ENCODE measurements at places on chromosomes 4 and X. TPM values are rescaled to one million over a fixed set of nuclear protein-coding genes. Genes with fewer than 3 reads are reported as not detected.

Gene SLC7A11
- 70.8 TPM for total RNA-seq

Gene ARHGAP36
- not detected for total RNA-seq

Gene CYP2U1
- total RNA-seq = 19.5 TPM

Gene TTC29
- total RNA-seq = not detected

Gene CFAP299
- not detected for total RNA-seq

Gene PASD1
- not detected for total RNA-seq

Gene CT83
- total RNA-seq = not detected

Gene ACTRT1
- total RNA-seq = not detected

Gene TMSB15B
- total RNA-seq = 3.4 TPM

Gene NMU
- total RNA-seq = 0.13 TPM

Gene FAM47B
- not detected for total RNA-seq

Gene MAP3K15
- not detected for total RNA-seq

Gene RHOXF1
- total RNA-seq = not detected

Gene SYTL5
- total RNA-seq = under 0.01 TPM

Gene ENPP6
- total RNA-seq = 0.78 TPM

Gene MAGEB17
- total RNA-seq = not detected

Gene SOD3
- total RNA-seq = 7.4 TPM

Gene CXXC4
- not detected for total RNA-seq

Gene PAK3
- 0.13 TPM for total RNA-seq

Gene GRID2
- total RNA-seq = not detected

Gene SPIN2A
- 0.52 TPM for total RNA-seq

Gene RAB41
- total RNA-seq = not detected

Gene TMPRSS11B
- not detected for total RNA-seq

Gene MTTP
- 0.22 TPM for total RNA-seq

Gene RAI2
- total RNA-seq = 3.1 TPM

Gene EXOC1L
- total RNA-seq = not detected

Gene POU3F4
- not detected for total RNA-seq

Gene CACNA1F
- total RNA-seq = not detected

Gene CENPE
- 24.3 TPM for total RNA-seq
